ENCODE measurements at places on chromosomes 16 and 17. TPM values are rescaled to one million over a fixed set of nuclear protein-coding genes. Genes with fewer than 3 reads are reported as not detected.

DNA sequence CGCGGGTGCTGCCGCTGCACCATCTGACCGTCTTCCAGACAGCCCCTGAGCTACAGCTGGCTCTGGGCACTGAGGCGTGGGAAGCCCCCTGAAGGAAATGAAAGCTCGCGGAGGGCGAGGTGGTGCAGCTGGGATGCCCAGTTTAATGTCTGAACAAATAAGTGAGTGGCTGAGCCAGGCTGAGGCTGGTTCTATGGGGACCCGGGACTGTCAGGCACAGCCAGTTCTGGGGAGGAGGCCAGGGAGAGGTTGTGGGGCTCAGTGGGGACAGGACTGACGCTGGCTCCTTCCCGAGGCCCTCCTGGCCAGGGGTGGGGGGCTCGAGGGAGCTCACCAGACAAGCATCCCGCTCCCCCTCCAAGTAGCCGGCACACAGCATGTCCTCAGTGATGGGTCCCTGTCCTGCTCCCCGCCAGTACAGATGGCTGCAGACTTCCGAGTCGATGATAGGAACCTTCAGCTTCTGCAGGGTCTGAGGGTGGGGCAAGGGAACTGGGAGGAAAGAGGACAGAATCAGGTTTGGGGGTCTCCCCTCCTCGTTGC lies 4.4 kb downstream of the PRSS22 start:
- DNase-seq = no peak

PPM1E gene
- 0.03 TPM for total RNA-seq

GRAPL gene
- total RNA-seq = 9.2 TPM

GRCh38 chr16:10622036-10622921 lies 41.9 kb upstream of the EMP2 start:
- no peak for DNase-seq

- DNase-seq = no peak
These were observed 11.0 kb downstream of the C17orf67 start for GRCh38 chr17:56822725-56823124.

TSPAN10 gene
- total RNA-seq = 0.43 TPM

GRCh38 chr17:17020821-17021193 lies 21.4 kb upstream of the MPRIP start:
- no peak for DNase-seq

CYGB gene
- not detected for total RNA-seq

GRCh38 chr17:55413825-55414489 lies 7.7 kb downstream of the MMD start:
- DNase-seq = no peak

All from activated CD4-positive, alpha-beta memory T cell treated with anti-CD3 and anti-CD28 coated beads, Interleukin-2, amount 10 ng/mL, durations not matched to agents 7 days and 5 days (primary cell).